ENCODE measurements at places on chromosomes 4 and X.

DNA sequence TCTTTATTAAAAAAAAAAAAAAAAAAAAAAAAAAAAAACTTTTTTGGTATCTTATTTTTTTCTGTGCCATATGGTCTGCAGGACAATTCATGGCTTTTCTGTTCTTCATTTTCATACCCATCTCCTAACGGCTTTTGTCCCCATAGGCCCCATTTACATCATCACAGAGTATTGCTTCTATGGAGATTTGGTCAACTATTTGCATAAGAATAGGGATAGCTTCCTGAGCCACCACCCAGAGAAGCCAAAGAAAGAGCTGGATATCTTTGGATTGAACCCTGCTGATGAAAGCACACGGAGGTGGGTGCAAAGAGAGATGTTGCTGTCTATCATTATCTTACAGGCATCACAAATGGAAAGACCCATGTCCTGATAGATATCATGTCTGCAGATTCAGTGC, 49.1 kb downstream of the PDGFRA start:
- DNase-seq = no peak

GRCh38 chrX:67563469-67564448, 19.9 kb downstream of the AR start:
- DNase-seq = no peak

GRCh38 chr4:2416564-2417225, 1.8 kb downstream of the ZFYVE28 start:
- DNase-seq = no peak

DNA sequence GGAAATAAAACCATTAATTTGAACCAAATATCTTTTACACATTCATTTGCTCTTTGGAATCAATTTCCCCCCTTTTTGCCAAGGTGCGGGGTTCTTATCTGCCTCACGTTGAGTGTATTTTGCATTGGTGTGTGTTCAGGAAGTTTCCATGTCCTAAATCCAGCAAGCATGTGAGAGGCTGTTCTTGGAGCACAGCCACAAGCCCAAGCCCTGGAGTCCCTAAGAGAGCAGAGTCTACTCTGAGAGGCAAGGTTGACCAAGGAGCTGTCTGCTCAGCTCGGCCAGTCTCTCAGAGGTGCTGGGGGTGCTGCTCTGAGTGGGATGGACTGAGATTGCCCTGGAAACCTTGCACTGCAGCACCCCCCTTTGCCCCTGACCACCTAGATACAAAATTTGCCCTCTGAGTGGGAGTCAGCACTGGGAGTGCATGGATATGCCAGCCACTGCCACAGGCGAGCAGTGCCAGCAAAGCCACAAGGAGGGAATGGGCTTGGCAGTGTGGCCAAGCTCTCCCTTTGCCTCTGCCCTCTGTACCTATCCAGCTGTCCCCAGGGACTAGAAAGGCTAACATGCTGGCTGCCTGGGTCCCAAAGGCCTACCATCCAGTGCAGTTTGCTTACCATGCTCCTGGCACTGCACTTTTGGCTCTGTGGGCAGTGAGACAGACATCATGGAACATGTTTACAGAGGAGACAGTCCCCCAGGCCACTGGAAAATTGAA, 20.5 kb upstream of the FAM193A start:
- DNase-seq = no peak

- DNase-seq = no peak
Observed at GRCh38 chr4:41175794-41176193, 38.5 kb downstream of the APBB2 start.

GRCh38 chr4:161949946-161950725, 213.7 kb downstream of the FSTL5 start:
- DNase-seq = no peak

- DNase-seq = no peak
Observed at GRCh38 chr4:150368667-150369066, 213.3 kb upstream of the MAB21L2 start.

DNA sequence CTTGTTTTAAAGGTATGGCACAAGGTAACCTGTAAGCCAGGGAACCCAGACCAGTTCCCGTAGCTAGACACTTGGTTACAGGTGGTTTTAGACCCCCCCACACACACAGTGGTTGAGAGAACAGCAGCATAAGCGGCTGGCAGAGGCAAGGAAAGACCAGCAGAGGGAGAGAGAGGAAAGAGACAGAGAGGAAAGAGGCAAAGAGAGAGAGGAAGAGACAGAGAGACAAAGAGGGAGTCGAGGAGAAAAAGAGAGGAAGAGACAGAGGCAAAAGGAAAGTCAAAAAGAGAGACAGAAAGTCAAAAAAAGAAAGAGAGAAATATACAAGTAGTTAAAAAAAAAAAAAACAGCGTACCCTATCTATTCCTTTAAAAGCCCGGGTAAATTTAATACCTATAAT, 19.5 kb upstream of the PCSK1N start:
- DNase-seq = no peak

DNA sequence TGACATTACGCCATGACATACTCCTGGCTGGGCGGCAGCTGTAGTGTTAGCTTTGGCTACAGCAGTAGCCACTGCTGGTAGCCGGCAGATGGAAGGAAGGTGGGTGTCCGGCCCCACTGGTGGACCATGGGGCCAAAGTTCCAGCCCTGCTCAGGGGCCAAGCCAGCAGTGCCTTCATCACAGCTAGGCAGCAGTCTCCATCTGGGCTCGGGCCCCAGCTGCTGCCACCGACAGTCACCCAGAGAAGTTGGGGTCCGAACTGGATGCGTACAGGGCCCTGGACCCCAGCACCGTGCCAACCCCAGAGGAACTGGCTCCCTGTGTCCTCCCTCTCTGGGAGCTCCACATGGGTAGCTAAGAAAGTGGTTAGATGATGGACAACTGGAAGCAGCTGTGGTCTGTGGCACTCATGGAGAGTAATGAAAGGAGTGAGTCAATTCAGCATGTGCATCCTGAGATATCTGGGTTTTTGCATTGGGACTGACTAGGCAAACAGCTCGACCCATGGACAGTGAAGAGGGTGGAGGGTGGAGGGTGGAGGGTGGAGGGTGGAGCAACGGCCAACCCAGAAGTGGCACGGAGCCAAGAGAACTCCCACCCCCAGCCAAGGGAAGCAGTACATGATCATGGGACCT, 366.6 kb upstream of the GRIA3 start:
- no peak for DNase-seq

DNA sequence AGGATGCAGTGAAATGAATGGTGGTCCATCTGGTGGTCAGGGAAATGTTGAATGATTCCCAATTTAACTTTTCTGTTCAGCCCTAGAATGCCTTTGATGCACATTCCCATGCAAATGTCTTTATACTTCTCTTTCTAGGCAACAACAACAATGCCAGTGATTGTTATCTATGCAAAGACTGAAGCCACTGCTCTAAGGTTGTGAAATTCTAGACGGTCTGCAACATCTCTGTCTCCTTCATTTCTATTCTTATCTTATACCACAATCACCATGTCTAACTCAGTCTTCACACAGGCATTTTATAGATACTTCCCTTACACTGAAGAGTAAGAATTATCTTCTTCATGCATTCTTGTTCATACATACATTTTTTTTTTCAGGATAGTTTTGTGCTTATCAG, 84.5 kb downstream of the HPGD start:
- no peak for DNase-seq

GRCh38 chrX:68718443-68718820, 71.0 kb downstream of the STARD8 start:
- no peak for DNase-seq

DNA sequence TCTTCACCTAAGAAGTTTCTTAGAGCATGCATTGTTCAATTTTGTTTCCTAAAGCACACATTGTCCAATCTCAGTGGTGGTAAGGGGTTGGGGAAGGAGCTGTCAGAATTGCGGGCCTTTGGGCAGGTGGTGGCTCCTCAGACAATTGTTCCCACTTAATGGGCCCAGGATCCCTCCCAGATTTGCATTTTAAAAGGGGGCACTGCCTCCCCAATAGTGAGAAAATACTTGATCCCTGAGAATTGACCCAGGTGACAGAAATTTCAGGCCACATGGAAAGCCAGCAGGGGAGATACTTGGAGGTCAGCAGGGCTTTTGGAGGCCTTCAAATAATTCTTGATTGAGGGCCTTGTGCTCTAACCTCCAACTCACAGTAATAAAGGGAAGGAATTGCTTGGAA, 217.1 kb downstream of the ZNF674 start:
- no peak for DNase-seq

DNA sequence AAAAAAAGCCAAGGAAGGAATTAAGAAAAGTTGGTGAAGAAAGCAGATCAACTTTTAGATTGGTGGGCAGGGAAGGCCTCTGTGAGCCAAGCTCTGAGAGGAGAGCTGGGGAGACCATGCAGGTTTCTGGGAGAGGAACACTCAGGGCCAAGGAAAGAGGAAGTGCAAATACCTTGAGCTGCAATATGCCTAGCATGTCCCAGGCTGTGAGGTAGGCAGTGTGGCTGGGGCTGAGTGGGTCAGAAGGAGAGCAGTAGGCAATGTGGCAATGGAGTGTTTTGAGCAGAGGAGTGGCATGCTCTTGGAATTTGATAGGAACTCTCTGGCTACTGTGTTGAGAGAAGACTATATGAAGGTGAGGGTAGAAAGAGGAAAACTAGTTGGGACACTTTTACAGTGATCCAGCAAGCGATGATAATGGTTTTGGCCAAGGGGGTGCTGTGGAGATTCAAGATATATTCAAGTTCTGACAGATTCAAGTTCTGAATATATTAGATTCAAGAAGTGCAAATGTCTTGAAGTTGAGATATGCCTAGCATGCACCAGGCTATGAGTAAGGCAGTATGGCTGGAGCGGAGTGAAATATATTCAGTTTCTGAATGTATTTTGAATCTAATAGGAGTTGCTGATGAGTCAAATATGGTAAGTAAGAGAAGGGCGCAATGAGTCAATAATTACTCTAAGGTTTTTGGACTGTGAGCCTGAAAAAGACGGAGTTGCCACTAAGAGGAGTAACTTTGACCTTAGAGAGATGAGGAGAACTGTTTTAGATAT, 172.5 kb downstream of the CAMK2D start:
- no peak for DNase-seq

GRCh38 chr4:53994382-53995102, 69.9 kb downstream of the CHIC2 start:
- DNase-seq = no peak

GRCh38 chr4:10960389-10960788, 275.8 kb upstream of the CLNK start:
- DNase-seq = no peak

DNA sequence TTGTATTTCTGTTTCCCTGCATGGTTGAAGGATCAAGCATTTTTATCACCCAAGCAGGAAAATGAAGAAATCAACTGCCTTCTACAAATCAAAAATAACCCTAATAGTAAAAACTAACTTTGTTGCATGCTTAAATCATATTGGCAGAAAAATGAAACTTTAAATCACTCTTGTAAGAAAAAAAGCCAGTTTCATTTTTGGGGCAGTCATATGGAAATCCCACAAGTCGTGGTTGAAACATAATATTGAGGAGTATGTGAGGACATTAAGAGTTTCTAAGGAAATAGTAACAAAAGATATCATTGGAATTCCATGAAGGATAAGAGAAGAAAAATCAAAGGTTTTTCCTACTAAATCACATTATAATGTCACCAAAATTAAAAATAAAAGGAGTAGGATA, 8.4 kb downstream of the TEC start:
- no peak for DNase-seq

DNA sequence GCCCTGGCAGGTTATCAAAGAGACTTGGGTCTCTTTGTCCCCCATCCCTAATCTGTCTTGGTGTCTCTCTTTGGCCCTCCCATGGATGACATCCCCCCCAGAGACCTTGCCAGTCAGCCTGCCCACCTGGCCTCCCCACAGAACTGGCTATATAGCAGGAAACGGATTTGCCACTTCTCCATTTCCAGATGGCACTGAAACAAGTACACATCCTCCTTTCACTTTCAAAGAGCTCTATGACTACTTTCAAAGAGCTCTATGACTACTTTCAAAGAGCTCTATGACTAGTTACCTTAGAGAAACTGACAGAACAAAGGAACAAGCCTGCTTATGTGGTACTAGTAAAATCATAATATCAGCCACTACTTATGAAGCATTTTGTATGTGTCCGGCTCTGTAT, 175.3 kb downstream of the MAML3 start:
- DNase-seq = no peak

DNA sequence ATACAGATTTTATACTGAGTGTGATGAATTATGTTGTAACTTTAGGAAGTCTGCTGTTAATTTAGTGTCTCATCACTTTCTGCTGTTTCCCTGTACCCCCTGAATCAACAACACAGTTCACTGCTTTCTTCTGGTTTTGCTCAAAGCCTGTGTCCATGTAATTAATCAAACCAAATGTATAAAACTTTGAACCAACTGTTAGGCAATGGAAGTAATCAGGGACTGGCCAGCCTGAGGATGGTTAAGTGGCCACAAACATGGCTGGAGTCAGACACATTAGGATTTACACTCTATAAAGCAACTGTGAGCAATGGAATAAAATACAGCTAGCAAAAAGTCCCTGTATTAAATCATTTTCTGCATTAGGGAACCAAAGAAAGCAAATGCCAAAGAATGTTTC, 42.6 kb downstream of the CXCL1 start:
- no peak for DNase-seq

- DNase-seq = no peak
Observed at GRCh38 chr4:152997288-152997687, 61.2 kb downstream of the FHDC1 start.

DNA sequence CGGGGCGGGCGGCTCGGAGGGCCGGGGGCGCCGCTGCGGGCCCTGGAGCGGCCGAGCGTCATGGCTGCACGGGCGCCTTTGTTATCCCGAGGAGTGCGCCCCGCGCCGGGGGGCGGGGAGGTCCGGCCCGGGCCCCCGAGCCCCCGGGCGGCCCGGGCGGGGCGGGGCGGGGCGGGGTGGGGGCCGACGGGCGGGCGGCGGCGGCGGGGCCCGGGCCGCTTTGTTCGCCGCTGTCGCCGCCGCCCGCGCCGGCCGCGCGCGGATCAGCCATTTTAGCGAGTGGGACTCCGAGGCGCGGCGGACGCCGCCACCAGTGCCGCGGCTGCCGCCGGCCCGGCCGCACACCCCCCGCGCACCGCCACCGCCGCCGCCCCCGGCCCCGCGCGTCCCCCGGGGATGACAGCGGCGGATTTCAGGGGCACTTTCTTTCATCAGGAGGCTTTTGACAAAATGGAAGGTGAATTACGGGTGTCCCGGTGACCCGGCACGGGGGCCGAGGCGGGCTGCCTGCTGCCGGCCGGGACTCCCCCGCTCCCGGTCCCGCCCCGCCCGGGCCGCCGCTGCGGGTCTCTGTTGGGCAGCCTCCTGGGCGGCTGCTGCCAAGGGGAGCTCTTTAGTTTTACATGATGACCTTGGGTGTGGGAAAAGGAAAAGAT, 1.2 kb downstream of the HMGB3 start:
- DNase-seq = no peak

DNA sequence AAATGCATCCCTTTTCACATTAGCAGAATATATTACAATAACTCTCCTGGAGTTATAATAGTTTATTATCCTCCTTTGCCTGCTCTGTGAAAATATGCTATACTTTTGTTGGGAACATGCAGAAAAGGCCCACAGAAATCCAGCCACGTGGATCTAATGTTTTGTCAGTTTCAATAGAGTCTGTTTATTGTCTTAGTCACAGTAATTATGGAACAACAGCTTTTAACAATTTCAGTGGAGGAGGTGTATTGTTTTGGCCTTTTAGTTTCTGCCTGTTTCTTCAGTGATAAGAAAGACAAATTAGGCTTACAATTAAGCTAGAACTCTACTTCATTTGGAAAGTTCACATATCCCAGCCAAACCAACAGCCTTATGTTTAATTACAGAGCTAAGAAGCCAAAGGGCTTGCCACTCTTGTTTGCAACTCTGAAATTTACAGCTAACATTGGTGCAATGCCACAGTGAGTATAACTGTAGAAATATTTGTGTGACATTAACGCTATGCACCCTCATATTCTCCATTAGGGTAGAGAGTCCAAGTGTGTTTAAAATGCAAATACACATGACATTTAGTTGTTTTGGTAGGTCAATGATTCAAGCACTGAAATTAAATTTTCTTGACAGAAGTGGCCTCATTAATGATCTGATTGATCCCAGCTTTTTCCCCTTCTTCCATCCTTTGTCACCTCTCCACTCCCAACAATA, 175.8 kb downstream of the USP46 start:
- DNase-seq = no peak

Measured in stimulated activated CD8-positive, alpha-beta memory T cell treated with anti-CD3 and anti-CD28 coated beads, Interleukin-7, amount 100 ng/mL, for 1 hour (primary cell).